NCI-H526 treated with DMSO at 0.1 percent for 48 hours (cell line): ENCODE measurements at places on chromosomes 1 and 21.

- DNase-seq = no peak
Observed at GRCh38 chr1:61083013-61083806, 849 bp downstream of the NFIA start.

DNA sequence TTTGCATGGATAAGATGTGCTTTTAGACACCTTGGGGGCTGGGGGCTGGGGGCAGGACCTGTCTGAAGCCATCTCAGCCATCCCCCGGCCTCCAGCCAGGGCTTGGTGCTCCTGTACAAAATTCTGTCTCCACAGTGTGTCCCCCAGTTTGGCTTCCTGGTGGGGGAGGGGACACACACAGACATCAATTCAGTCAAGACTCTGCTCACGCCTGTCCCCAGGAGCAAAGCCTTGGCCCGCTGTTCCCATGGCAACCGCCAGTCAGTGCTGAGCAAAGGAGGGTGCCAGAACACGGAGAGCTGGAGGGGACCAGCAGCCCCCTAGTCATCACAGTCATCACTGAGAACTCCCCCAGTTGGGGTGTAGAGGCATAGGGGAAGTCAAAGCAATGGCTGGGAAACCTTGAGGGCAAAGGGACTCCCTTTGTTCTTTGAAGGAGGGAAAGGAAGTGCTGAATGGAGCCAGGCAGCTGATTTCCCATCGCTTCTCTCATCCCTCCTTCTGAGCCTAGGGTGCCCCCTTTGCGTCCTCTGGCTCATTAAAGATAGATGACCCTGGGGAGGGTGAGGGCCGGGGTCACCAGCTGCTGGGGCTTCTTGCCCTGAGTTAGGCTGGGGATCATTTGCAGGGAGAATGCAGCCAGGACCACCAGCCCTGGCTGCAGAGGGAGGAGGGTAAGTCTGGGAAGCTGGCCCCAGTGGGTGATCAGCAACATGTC lies 134.9 kb upstream of the IPO9 start:
- DNase-seq = no peak

DNA sequence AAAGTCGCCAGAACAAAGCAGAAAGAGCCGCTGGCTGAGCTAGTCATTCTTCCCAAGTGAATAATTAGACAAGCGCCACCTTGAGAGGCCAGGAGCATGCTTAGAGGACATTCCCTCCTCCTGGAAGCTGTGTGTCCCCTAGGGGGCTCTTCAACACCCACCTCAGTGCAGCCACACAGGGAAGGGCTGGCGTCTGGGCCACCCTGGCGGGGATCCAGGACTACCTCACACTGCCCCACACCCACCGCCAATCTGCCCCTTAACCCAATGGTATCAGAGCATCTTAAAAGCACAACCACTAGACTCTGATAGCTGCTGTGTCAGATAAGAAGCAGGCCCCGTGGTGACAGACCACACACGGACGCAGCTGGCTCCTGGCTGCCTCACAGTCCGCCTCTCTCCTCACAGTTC lies 24.9 kb downstream of the SETD4 start:
- DNase-seq = no peak

DNA sequence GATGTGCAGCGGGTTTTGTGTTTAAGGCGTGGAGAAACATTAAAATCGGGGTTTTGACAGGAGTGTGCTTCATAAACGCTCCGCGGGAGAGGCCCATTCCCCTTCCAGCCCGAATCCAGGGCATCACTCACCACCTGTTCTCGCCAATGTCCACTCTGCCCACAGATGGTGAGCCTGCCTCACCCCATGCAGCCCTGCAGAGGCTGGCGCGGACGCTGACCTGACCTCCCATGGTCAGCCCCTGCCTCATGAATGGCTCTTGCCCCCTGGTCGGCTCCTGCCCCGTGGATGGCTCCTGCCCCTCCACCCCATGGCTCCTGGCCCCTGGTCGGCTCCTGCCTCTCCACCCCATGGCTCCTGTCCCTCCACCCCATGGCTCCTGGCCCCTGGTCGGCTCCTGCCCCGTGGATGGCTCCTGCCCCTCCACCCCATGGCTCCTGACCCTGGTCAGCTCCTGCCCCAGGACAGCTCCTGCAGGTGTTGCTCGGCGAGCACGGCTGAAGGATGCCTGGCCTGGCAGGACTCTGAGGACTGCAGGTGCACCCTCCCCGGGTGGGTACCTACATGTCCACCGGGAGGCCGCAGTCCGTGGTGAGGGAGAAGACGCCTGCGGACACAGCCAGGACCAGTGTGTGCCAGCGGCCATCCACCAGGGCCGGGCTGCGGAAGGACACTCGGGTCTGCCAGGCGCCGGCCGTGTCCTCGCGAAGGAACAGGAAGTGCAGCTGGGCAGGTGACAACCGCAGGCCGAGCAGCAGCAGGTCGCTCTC lies 6.7 kb downstream of the KRTAP10-1 start:
- no peak for DNase-seq

- DNase-seq = no peak
Observed at GRCh38 chr1:162722036-162722435, 68.5 kb upstream of the HSD17B7 start.

DNA sequence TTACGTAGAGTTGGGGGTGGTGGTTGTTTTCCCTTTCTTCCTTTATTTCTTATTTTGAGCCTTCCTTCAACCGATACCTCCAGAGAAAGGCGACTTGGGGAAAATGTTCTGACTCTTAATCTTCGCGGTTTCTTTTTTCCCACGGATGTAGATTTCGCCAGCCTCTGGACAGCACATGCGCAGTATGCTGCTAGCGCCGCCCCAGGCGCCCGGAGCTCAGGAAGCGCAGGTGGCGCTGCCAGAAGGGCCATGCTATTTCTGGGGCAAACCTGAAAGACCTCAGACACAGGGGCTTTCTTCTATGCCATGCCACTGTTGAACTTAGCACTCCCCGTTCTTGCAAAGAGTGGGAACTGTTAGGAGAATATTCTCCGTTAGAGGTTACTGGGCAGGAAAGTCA lies 392.1 kb downstream of the KIF26B start:
- no peak for DNase-seq
